ENCODE measurements at places on chromosomes 2 and 18.

- DNase-seq, result no peak
Observed at GRCh38 chr18:32167980-32168730, 21.7 kb upstream of the MEP1B start.

DNA sequence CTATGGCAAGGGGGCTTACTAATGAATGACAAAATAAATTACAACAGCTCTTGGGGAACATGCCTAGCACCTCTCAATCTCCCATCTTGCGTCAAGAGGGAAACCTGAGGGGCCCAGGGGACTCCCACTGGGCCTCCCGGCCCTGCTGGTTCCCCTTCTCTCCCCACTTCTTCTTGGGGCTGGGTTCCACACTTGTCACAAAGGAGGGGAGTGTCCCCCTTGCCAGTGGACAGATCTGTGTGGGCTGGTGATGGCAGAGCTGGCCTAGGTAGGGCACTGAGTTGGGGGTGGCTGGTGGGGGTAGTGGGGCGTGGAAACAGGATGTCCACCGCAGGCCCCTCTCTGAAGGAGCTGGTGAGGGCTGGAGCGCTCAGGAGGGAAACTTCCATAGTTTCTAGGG is 184.0 kb upstream of the HAAO start:
- DNase-seq, result no peak

DNA sequence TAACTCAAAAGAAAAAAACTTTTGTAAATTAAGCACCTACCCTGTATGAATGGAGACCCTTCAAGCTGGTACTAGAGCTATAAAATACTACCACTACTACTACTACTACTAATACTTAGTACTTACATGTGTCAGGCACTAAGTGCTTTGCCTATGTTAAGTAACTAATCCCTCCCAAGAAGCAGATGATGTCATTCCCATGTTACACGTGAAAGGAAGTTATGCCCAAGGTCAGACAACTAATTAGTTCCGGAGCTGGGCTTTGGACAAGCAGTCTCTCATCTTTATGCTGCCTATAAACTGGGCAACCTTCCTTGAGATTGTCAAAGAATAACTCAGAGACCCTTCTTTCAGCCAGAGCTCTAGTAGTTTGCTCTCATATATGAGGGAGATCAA is 13.9 kb upstream of the ATP6V1B1 start:
- no peak for DNase-seq

DNA sequence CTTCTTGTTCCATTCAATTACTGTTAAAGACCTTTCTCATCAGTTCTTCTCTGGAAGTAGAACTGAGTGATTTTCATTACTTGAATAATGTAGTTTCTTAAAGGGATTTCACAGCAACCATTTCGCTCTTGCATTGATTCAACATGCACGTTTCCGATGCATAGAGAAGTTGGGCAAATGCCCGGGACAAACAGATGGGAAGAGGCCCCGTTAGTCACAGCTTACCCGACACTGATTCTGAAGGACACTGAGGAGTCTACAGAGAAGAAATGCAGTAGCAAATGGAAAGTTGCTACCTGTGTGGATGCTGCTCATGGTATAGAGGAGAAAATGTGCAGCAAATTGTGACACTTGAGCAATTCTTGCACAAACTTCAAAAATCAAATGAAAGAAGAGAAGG is 32.3 kb upstream of the GCG start:
- DNase-seq, result no peak

DNA sequence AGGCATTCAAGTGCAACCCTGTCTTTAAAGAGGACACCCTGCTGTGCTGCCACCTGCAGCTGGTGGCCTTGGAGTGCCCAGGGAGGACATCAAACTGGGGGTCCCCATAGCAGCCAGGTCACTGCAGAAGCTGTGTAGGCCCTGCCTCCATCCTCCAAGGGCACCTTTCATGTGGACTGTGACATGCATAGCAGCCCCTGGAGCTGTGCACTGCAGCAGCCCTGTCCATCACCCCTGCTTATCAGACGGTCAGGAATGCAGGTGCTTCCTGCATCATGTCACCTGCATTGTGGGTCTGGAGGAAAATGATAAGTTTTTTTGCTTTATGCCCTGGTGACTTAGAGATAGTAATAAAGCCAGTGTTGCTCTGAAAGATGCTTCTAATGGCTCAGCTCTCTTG is 155.7 kb downstream of the DYSF start:
- DNase-seq, result no peak

DNA sequence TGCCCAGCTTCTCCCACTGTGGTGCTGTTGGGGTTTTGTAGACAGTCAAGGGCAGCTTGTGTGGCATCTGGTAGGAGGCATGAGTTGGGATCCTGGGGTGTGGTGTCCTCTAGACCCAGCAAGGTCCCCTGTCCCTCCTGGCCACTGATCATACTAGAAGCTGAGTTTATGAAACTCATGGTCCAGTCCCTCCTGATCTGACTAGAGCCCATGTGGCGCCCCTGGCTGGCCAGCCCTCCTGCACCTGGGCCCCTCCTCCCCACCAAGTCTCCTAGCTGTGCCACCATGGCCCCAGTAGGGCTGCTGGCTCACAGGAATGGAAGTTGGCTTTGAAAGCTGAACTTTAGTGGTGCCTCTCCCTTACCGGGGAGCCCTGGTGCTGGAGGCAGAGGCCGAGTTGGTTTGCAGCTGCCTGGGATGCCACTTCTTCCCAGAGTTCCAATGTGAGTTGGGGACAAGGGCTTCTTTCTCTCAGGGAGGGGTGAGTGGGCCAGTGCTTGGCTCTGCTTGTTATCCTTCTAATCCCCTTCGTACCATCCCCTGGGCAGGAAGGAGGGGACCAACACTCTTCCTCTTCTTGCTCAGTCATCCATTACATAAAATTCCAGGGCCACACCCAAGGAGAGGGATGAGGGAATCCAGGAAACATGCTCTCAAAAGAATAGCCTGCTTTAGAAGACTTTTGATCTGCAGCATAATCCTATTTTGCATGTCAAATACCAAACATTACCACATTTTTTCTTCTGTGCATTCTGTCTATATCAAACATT is 37.5 kb upstream of the HAAO start:
- DNase-seq, result no peak

DNA sequence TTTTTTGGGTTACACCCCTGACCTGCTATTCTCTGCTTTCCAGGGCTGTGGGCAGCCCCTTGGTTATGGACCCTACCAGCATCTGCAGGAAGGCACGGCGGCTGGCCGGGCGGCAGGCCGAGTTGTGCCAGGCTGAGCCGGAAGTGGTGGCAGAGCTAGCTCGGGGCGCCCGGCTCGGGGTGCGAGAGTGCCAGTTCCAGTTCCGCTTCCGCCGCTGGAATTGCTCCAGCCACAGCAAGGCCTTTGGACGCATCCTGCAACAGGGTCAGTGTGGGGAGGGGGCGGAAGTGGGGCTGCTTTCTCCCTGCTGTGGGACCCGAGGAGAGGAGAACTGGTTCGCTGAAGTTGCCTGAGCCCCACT is 9.7 kb upstream of the WNT10A start:
- DNase-seq, result no peak

- DNase-seq, result no peak
Observed at GRCh38 chr2:138493334-138493733, 8.2 kb upstream of the SPOPL start.

DNA sequence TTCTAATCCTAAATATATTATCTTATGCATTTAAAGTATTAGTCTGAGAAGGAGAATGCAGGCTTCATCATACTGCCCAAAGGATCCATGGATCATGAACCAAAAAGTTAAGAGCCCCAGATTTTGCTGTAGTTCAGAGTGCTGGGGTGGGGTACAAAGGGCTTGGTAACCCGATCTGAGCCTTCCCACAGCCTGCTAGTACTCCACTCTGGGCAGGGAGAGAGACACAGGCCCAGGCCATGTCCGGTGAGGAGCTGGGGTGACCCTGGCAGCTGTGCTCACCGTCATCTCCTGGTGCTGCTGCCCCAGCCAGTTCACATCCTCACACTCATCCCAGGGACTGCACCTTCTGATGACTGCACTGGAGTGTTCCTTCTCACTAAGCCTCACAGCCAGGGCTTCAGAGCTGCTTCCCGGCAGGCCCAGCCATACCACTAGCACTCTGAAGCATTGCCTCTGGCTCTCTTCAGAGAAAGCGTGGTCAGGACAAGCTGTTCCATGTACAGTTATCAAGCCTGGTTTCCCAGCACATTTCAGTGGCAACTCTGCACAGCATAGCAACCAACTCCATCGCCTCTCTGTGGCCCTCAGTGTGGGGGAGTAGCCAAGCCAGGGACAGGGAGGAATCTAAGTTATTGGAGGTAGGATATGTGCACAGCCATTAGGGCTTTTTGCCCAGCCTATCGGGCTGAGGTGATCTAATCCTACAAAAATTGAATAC is 189.0 kb upstream of the CTAGE1 start:
- DNase-seq, result no peak

GRCh38 chr18:59065684-59066083 is 74.0 kb upstream of the SEC11C start:
- DNase-seq, result no peak

GRCh38 chr2:64267699-64268098 is 123.5 kb upstream of the PELI1 start:
- DNase-seq, result no peak

DNA sequence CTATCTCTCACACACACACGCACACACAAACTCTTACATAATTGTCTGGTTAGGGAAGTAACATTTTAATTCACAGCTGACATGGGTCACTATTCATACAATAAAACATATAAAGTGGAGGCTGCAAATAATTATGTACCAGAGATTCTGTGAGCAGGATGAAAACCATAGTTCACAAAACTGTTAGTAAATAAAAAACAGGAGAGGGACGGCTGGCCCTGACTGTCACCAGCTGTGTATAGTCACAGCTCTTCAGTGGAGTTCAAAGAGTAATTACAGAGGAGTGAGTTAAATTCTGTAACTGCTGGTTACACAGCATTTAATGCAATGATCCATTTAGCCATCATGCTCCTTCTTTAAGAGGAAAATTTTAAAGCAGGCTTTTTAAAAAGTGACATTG is 76.9 kb downstream of the NRXN1 start:
- no peak for DNase-seq

GRCh38 chr18:77737405-77737804 is 487.8 kb downstream of the GALR1 start:
- no peak for DNase-seq

GRCh38 chr2:108587621-108588020 is 53.4 kb downstream of the LIMS1 start:
- DNase-seq, result no peak

DNA sequence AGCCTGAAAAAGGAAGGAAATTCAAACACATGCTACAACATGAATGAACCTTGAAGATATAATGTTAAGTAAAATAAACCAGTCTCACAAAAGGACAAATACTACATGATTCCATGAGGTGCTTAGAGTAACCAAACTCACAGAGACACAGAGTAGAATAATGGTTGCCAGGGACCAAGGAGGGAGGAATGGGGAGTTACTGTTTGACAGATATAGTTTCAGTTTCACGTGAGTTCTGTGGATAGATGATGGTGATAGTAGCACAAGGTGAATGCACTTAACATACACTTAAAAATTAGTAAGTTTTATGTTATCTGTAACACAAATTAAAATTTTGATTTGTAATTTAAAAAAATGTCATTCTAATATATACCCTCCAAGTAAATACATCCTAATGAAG is 106.9 kb upstream of the ACVR1C start:
- no peak for DNase-seq

DNA sequence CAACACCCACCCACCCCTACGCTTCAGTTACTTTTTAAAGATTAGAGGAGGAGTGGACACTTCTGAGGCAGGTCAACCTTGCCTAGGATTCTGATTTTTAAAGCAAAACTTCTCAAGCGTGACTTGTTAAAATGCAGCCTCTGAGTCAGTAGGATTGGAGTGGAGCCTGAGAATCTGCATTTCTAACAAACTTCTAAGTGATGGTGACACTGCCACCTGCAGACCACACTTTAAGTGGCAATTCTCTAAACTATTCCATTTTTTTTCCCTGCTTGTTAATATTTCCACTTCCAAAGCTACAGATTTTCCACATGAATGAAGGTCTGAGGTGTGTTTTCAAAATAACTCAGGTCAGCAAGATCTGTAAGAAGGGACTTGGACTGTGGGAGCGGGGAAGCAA is 171.1 kb upstream of the CCDC150 start:
- DNase-seq, result no peak

DNA sequence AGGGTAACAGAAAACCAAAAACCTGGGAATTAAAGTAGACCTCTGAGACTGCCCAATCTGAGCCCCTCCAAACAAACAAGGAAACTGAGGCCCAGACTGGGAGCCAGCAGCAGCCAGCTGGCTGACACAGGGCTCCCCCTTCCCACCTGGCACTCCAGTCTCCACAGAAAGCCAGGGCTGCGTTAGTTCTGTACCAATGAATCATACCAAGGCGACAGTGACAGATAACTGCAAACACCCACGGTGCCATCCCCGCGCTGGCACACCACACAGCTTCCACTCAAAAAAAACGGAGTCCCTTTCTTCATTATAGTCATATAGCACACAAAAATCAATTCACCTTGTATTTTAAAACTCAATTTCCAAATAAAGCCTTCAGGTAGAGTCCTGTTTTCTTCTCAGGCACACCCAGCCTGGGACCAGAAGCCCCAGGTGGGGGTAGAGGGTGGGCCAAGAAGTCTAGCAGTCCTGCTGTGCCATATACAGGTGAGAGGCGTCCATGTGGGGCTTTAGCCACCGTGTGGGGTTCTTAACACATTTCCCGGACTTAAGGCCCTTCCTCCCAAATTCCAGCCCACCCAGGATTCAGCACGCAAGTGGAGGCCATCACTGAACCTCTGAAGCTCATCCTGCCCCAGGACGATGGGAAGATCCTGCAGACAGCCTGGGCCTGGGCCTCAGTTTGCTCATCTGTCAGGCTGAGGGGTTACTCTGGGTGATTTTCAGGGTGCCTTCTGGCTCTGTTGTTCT is 1.2 kb downstream of the PER2 start:
- DNase-seq, result no peak

DNA sequence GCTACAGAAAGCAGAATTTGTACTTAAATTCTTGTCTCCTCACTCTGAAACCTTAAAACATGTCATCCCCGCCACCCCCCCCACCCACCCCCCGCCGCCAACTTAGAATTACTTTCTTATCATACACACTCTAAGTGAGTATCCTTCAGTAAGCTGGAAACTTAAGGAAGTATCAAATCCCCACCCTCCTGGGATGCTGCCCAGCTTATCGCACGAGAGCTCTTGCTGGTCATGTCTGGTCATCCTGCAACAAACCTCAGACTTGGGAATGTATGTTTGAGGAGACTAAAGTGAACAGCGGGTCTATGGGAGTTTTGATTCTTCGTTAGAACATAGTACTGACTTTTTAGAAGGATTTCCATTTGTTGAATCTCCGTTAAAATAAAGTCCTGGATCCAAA is 203.3 kb downstream of the PTGR3 start:
- no peak for DNase-seq

Measured in AG04449 (cell line).